ENCODE measurements at places on chromosomes 4 and X. TPM values are rescaled to one million over a fixed set of nuclear protein-coding genes. Genes with fewer than 3 reads are reported as not detected.

Gene ARHGAP6
- 0.48 TPM for total RNA-seq

DNA sequence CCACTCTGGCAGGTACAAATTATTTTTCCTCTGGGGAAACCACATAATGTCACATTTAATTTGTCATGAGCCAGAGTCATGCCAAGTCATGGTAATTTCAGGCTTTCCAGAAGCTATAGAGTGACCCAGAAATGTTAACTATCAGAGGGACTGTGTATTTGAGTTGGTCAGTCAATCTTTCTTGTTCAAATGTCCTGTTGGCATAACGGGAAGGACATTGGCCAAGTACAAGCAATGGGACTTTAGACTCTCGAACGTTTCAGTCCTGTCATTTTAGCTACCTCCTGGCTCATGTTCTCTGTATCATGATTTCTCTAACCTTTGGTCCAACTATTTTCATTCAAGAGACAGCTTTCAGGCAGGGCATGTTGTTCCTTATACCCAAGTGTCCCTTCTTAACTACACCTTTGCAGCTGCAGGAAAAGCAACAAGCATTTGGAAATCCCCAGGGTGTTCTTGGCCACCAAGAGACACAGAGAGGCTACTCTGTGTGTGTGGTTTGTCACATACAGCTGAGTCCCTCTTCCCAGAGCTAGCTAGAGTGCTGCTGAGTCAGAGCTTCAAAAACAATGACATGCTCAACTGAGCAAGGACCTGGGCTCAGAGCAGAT, 142.6 kb downstream of the EGF start:
- H3K4me1 ChIP-seq = peaks cover 24% of the 10 kb centered on the region
- no peak overlapping the region for H3K4me3 ChIP-seq
- peak overlapping the region; percentile 14 for H3K27ac ChIP-seq
- H3K36me3 ChIP-seq = peaks cover 4% of the 10 kb centered on the region
- DNase-seq = no peak
- no peaks in the 10 kb centered on the region for H3K27me3 ChIP-seq

- DNase-seq = no peak
- peaks cover 38% of the 10 kb centered on the region for H3K4me1 ChIP-seq
- H3K4me3 ChIP-seq = peak overlapping the region; percentile 90
- peak overlapping the region; percentile 95 for H3K27ac ChIP-seq
- H3K27me3 ChIP-seq = no peaks in the 10 kb centered on the region
- H3K36me3 ChIP-seq = peaks cover 2% of the 10 kb centered on the region
These were observed 728 bp downstream of the UBA6 start for GRCh38 chr4:67700116-67700737.

GRCh38 chrX:50066318-50066937, 134.4 kb downstream of the AKAP4 start:
- H3K4me3 ChIP-seq = no peak overlapping the region
- H3K36me3 ChIP-seq = no peaks in the 10 kb centered on the region
- peaks cover 3% of the 10 kb centered on the region for H3K4me1 ChIP-seq
- no peak overlapping the region for H3K27ac ChIP-seq
- no peaks in the 10 kb centered on the region for H3K27me3 ChIP-seq

GRCh38 chrX:134631426-134632346, 26.6 kb downstream of the PLAC1 start:
- no peaks in the 10 kb centered on the region for H3K36me3 ChIP-seq
- H3K4me3 ChIP-seq = no peak overlapping the region
- H3K27me3 ChIP-seq = no peaks in the 10 kb centered on the region
- no peak for DNase-seq
- H3K27ac ChIP-seq = no peak overlapping the region

DNA sequence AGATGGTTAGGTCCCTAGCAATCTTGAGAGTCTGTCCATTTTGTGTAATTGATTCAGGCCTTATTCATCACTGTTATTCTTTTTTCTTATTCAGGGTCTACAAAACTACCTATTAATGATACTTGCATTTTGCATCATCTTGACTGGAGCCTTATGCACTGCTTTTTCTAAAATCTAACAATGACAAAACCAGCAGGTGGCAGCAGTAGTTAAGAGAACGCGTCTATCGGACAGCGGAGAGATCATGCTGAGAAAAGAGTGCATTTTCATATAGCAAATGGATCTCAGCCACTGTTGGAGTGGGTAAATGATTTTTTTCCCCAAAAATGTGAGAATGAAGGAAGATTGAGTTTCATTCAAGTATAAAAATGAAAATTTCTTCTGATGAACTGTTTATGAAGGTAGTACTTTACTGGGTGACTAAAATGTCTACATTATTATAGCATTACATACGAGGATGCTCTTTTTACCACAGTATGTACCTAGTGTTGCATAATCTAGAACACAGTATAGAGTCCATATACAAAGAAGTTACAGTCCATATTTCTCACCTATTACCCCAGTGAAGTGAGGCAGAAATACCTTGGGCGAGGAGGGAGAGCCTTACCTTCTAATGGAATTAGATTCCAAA, 43.2 kb downstream of the TMEM144 start:
- H3K27me3 ChIP-seq = no peaks in the 10 kb centered on the region
- H3K4me3 ChIP-seq = no peak overlapping the region
- no peak for DNase-seq
- peaks cover 3% of the 10 kb centered on the region for H3K4me1 ChIP-seq
- H3K27ac ChIP-seq = no peak overlapping the region
- H3K36me3 ChIP-seq = no peaks in the 10 kb centered on the region

- H3K27me3 ChIP-seq = no peaks in the 10 kb centered on the region
- H3K36me3 ChIP-seq = peaks cover 53% of the 10 kb centered on the region
- DNase-seq = no peak
- H3K4me1 ChIP-seq = peaks cover 88% of the 10 kb centered on the region
These were observed 129.1 kb downstream of the CBR4 start for GRCh38 chr4:168880811-168881595.
